Mesenchymal stem cell (in vitro differentiated cells and primary cell): ENCODE measurements at places on chromosomes 4 and X.

- DNase-seq: no peak
Observed at GRCh38 chrX:118115953-118116712, 477 bp downstream of the KLHL13 start.

DNA sequence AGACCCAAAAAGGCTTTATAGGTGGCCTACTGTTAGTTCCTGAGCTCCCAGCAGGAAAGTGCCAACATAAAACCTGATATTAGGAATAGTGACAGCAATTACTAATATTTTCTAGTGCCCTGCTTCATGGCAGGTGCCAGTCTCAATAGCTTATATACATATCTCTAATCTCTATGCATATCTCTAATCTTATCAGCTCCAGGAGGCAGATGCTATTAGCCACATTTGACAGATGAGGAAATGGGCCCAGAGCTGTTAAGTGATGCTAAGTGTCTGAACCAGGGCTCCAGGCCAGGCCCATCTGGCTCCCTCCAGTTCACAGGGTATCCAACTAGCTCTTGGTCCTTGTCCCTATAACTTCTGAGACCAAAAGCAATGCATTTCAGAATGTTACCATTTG is 142.5 kb downstream of the CHIC2 start:
- no peak for DNase-seq

DNA sequence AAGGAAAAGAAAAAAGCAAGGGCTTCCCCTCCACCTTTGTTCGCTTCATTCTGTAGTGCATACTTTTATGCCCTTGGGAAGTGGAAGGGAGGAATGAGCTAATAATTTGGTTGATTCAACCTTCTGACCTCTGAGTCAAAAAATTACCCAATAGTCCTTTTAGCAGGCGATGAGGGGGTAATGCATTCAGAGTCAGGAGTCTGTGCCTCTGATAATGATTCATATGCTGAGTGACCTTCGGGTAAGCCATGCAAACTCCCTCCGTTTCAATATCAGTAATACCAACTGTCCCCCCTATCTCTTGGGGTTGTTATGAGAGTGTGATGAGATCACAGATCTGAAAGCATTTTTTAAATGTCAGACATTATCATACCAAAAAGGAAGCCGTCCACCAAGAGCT is 41.6 kb upstream of the ACSL4 start:
- peak; percentile 76 for DNase-seq

DNA sequence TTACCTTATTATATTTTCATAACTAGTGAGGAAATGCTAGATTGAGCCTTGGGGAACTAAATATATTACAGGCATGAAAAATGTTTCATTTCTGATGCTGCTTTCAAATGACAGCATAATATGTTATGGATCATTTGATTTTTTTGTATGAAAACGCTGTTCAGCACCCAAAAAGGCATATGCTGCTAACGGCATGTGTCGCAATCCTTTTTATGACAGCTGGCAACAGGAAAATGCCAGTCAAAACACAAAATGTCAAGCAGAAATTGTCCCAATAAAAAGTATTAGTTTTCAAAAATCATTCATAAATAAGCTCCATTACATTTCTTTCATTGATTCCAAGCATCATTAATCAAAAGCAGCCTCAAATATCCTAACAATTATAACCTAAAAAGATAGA is 1244.5 kb downstream of the PCDH7 start:
- DNase-seq: no peak

DNA sequence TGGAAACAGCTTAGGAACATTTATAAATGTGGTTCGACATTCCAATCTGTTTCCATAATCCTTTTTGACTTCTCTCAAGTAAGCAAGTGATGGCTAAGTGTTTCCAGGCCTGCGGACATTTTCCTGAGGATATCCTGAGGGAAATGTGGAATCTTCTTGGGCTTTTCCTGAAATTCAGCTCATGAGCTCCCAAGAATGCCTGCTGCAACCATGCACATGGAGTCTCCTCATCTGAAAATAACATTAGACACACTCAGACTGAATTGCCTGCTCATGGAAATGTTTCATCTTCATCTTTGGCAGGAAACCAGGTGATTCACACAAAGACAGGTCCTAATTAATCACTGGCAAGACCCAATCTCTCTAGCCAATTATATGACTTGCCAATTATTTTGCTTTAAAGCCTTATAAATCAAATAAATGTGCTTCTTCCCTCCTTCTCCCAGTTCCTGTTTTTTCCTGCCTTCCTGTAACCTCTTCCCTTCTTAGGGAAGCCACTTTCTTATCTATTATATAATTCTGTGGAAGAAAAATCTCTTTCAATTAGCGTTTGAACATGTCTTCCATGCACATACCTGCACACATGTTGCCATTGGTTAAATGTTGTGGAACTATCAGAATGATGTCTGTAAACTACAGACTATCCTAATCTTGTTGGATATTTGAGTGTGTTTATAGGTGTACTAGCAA is 104.6 kb upstream of the MXRA5 start:
- peak; percentile 26 for DNase-seq

GRCh38 chrX:46670316-46670715 is 88.6 kb downstream of the SLC9A7 start:
- no peak for DNase-seq

- no peak for DNase-seq
Observed at GRCh38 chrX:134716620-134717012, 58.3 kb upstream of the PLAC1 start.

DNA sequence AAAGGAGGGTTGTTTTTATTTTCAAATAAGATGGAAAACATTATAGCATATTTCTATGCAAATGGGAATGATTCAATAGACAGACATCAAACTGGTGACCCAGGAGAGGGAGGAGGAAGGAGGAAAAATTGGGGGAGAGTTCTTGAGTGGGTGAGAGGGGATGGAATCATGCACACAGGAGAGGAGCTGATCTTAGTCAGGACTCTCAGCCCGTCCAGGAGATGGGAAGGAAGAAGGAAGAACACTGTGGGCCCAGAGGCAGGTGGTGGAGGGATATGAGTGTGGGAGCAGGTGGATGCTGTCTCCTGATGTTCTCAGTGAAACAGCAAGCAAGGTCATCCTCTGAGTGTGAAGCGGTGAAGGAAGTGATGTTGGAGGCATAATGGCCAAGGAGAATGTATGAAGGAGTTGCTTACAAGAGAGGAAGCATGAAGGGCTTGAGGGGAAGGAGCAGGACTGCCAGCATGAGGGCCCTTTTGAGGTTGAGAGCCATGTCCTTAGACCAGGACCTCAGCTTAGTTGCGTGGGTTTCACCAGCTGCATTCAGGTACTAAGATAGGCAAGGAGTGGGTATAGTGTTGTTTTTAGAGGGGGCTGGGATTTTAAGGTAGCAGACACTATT is 161.7 kb upstream of the NAP1L5 start:
- DNase-seq: no peak

DNA sequence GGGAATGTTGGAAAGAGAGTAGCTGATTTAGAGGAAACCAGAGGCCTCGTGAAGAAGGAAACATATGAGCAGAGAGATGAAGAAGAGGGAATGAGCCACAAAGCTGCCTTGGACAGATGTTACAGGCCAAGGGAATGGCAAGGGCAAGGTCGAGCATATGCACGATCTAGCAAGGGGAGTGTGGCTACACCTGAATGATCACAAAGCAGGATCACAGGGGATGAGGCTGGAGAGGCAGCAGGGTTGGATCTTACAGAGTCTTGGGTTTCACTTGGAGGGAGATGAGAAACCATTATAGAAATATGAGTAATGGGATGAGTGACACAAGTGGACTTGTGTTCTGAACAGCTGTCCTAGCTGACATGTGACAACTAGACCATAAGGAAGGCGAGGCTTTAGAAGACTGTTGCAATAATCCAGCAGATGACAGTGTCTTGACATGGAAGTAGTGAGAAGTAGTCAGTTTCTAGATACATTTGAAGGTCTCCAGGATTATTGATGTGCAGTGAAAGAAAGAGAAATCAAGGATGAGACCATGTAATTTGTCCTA is 58.7 kb downstream of the RASGEF1B start:
- no peak for DNase-seq
